Heart right ventricle (tissue), 16 donors: ENCODE measurements at places on chromosomes 1 and 21. TPM values are rescaled to one million over a fixed set of nuclear protein-coding genes. Genes with fewer than 3 reads are reported as not detected.
A peak's percentile ranks its signal among the peaks of the same experiment; 100 is the strongest.

- DNase-seq, result no peak
Measured at GRCh38 chr21:44657635-44658540, at the start of gene KRTAP12-3. KRTAP12-3 (plus strand) TSS chr21:44657932; CDS start chr21:44657980, 48 bp downstream.

GRCh38 chr1:165854101-165854845 is 26.9 kb downstream of the UCK2 start:
- DNase-seq, result no peak

DNA sequence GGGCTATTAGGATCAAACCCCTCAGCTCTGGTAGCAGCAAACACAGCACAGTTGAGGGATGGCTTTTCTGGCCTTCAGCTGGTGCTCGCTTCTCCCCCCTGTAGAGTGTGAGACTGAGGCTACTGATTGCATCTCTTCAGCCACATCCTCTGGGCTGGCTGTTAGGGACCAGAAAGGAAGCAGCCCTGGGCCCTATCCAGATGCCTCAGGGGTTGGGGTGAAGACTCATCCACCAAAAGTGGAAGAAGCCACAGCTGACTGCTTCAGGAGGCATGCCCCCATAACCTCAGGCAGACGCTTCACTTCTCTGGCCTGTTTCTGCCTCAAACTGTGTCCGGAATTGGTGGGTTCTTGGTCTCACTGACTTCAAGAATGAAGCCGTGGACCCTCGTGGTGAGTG is 6.2 kb upstream of the TMEM200B start:
- no peak for DNase-seq

GRCh38 chr1:77036560-77036959 is 169.3 kb downstream of the ST6GALNAC5 start:
- DNase-seq, result no peak

DNA sequence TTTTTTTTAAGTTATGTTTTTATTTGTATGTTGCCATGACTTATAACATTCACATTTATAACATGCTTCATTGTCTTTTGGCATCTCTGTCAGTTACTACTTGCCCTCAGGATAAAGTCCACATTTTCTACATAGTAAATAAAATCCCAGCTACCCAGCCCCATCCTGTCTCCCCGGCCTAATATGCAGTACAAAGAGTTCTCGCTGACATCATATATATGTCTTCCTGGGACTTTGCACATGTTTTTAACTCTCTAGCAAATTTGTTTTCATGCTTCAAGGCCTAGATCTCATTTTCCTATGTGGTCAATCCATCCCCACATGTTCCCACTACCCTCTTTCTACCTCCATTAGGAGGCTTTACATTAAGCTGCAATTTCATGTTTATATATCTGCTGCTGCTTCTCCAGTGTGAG is 33.0 kb upstream of the IVNS1ABP start:
- DNase-seq, result no peak

DNA sequence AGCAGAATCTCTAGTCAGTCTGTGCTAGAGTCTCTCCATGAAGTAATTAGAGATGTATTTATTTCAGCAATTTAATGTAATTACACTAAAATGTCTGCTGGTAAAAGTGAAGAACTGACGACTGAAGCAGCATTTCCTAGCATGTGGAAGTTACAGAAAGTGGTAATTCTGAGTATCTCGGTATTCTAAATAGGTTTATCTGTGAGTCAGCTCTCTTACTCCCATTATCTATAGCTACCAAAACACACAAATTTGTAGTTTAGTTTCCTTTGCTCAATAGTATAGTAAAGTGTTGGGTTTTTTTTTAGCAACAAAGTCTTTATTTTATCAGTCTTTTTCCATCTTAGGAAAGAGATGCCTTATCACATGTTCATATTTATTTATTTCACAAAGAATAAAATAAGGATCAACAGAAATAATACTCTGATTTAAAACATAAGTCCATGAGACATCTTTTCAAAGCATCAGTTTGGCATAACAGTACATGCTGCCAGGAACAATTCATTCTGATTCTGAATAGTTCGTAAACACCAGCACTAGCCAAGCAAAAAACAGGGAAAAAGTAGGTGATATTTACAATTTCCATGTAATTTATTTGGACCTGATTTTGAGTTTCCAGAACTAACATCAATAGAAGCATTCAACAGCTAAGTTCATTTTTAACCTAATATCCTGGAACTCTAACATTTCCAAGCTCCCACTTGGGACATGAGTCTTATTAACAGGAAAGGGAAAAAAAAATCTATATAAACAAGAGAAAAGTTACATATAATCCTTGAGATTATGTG is 76.3 kb downstream of the KCNT2 start:
- DNase-seq, result no peak

GRCh38 chr1:60922304-60922703 is 160.1 kb upstream of the NFIA start:
- DNase-seq, result no peak

GRCh38 chr1:42165511-42166210 is 1.1 kb upstream of the GUCA2A start:
- DNase-seq, result peak; percentile 72

Gene GJB5
- polyA plus RNA-seq, result not detected

Gene NBPF3
- 0.58 TPM for polyA plus RNA-seq

Gene LPAR3
- 8.4 TPM for polyA plus RNA-seq

Gene MAP3K21
- 0.07 TPM for polyA plus RNA-seq

Gene CA14
- polyA plus RNA-seq, result 11.6 TPM

Gene ASAP3
- polyA plus RNA-seq, result 58.2 TPM

Gene CD1C
- polyA plus RNA-seq, result not detected
